ENCODE measurements at places on chromosomes 2 and 18.

DNA sequence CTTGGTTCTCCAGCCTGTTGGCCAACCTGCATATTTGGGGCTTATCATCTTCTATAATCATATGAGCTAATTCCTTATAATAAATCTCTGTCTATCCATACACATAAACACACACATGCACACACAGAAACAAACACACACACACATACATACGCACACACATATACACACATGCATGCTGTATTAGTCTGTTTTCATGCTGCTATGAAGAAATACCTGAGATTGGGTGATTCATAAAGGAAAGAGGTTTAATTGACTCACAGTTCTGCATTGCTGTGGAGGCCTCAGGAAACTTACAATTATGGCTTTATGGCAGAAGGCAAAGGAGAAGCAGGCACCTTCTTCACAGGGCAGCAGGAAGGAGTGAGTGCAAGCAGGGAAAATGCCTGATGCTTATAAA is 707.4 kb upstream of the CDH2 start:
- DNase-seq = no peak

DNA sequence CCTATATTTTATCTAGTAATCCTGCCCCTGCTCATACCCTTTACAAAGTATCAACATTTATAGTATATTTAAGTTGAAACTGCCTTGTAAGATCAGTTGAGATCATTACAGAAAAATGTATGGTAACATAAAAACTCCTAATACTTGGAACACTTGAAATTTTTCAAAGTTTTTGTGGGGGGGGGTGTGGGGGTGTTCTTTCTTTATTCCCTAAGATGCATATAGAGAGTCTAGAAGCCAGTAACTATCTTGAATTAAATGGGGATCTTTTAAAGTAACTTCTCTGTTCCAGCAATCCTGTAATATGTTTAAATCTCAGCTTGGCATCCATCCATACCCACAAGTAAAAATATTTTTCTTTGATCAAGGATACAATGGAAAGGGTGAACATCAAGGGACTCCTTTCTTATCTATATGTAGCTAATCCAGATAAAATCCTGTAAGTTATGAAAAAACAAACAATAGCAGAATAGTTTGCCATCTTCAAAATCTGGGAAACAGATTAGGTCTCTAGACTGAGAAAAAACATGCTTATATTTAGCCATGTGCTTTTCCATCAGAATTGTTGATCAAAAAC is 455.3 kb downstream of the MEIS1 start:
- no peak for DNase-seq

GRCh38 chr2:223032187-223033142 is 19.5 kb upstream of the KCNE4 start:
- no peak for DNase-seq

- DNase-seq = no peak
Observed at GRCh38 chr18:64134044-64134747, 14.7 kb downstream of the LINC00305 start.

GRCh38 chr18:23668731-23669130 is 6.0 kb upstream of the ANKRD29 start:
- no peak for DNase-seq

- DNase-seq = no peak
Observed at GRCh38 chr2:238912916-238913875, 65.3 kb downstream of the TWIST2 start.

DNA sequence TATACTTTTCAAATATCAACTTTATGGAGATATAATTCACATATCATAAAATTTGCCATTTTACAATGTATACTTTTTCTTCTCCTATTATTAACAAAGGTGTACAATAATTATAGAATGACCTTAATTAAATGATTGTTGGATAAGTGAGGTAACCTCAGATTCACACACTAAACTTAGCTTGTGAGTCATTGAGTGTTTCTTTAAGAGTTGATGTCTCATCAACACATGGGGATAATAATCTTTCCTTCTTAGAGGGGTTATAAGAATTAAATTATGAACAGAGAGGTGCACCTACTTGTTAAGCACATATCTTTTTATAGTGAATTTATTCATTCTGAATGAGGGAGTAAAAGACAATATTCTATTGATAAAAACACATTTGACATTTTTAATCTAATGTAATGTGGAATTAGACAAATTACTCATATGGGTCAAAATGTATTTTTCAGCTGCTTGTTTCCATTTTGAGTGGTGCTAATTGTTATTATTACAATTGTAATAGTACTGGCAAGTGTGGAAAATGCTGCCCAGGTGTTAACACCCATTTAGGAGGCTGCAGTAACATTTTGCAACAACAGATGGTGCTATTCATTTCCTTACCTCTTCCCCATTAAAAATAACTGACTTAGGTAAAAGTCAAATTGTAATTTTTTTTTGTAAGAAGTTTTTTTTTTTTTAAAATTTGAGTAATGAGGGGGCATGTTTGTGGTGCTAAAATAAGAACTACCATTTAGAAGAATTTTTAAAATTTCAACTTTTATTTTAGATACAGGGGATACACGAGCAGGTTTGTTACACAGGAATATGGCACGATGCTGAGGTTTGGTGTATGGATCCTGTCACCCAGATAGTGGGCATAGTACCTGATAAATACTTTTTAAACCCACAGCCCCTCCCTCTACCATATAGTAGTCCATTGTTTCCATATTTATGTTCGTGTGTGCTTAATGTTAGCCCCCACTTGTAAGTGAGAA is 32.1 kb upstream of the DYNAP start:
- DNase-seq = peak; percentile 24

DNA sequence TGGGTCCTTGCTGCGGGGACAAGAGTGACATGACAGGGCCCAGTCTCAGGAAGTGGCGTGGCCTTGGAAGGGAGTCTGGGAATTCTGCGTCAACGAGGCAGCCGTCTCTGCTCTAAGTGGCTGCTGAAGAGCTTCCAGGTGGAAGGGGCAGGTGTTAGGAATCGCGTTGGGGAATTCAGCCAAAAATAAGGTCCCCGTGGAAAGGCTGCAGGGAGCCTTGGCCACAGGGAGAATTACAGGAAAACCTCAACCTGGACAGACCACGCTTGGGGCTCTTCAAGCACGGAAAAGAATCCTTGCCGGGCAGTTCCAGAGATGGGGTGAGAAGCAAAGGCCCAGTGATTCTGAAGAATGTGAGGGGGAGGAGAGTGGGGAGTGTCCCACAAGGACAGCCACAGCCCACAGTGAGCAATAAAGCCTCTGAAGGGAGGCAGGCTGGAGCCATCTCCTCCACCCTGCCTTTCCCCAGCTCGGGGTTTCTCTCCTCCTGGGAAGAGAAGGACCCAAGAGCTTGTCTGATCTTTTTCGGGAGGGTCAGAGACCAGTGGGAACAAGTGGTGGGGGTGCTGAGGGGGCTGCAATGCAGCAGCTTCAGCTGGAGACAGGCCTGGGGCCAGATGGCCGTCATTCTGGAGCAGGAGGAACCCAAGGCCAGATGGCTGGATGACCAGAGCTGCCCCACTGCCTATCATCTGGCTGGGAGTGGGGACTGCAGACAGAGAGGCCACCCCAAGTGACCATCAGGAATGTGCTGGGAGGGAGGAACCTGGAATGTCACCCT is 106.4 kb upstream of the SMAD2 start:
- DNase-seq = no peak

DNA sequence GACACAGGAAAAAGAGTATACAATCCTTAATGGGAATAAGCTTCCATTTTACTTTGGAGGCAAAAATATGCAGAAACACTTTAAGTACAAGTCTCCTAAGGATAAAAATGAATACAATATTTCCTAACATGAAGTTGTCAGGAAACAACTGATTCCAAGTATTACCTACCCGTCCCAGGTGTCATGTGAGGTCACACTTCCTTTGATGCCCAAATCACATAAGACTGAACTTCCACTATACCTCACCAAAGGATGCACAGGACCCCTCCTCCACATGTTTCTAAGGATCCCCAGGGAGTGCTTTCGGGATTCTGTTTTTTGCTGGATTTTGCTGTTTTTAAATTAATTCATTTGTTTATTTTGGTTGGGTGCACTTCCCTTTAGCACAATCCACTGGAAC is 438.5 kb upstream of the TCF4 start:
- no peak for DNase-seq

DNA sequence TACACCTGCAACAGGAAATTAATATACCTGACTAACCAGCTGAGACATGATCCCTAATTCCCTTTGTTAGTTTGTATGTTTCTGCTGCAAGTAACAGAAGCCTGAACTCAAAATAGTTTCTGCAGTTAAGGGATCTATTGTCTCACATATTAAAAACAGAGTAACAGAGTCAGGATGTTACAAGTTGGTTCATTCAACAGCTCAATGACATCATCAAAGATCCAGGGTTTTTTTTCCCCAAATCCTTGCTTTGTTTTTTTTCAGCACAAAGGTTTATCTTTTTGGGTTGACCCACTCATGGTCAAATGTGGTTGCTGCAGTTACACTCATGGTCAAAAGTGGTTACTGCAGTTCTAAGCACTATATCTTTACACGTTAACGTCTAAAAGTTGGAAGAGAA is 35.0 kb upstream of the DNAH7 start:
- DNase-seq = no peak

DNA sequence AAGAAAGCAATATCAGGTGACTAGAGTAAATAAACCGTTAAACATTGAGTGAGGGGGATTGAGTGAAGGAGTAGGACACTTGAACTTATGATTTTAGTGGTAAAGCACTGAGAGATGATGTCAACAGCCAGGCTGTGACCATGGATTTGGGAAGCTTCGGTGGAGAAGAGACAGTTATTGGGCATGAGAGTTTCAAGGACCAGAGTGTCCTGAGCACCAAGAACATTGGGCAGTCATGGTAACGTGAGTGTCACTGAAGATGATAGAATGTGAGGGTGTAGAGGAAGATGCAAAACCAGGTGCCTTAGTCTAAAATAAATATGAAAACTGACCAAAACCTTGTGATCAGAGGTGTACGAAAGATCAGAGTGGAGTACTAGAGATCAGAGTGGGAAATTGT is 248.1 kb downstream of the ASXL3 start:
- DNase-seq = no peak

DNA sequence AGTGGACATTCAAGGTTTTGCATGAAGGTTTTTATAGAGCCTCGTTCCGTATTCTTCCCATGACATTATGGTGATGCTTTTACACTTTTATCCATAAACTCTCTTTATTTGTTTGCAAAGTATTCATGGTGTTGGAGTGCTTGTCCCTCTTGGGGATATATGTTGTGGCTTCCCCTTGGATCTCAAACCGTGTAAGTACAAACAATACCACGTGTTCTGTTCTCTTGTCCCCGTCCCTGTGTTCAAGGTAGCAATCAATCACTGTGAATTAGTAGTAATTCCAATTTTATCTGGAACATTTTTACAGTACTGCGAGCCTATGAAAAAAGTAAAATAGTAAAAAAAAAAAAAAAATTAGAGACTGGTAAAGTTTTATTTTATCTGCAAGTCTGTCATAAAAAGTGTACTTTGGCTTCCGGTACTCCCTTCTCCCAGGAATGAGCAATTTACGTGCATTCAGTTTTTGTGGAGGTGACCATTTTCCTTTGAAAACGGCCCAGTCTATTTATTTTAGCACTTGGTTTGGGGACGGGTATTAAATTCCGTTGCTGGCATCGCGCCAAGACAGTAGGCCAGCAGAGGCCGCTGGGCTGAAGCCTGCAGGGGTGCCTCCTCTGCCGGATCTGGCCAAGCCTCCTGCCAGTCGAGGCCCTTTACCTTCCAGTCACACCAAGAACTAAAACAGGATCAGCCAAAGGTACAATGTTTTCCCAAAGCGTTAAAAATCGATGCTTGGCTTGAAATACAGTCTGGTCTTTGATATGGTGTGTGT is 175.7 kb downstream of the SOCS6 start:
- peak; percentile 47 for DNase-seq

GRCh38 chr18:29912351-29912750 is 1130.2 kb downstream of the DSC3 start:
- DNase-seq = no peak

DNA sequence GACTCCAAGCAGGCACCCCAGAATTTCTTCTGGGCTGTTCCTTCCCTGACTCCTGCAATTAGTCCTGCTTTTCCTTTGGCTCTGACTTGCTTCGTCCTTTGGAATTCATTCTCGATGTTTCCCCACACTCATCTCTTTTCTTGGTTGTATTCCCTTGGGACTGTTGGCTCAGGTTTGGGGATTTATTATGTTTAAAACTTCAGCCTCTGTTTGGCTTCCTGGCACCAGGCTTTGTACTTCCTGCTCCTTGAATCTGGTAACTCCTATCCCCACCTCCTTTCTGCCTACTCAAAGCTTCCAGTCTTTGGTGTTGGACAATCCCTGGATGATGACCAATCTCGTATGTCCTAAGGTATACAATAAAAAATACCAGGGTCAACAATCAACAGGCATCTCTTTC is 1.8 kb upstream of the KCNE4 start:
- no peak for DNase-seq

DNA sequence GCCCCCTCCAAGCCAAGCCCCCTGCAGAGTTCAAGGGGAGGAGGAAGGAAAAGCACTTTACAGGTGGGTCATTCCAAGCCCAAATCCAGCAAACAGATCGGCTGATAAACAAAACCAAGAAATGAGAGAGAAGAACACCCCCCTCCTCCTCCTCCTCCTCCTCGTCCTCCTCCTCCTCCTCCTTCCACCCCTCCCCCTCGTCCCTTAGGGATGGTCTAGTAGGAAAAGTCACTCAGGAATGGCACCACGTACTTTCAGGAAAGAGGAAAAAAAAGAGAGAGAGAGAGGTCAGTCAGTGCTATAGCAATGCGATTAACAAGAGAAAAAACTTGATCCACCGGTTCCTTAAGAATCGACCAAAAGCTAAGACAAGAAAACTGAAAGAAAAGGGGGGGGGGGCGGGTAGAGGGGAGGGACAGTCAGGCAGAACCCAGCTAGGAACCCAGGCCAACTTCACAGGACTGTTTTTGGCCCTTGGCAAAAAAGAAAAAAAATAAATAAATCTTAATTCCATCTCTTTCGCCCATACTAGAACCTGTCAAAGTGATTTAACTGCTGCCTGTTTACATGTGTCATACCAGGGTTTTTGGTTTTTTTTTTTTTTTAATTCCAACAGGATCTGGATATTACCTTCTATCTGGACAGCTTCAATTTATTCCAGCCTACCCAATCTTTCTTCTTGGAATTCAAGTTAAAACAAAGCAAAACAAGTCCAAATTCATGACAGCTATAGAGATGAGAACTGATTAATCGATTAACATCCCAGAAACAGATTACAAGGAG is 906 bp downstream of the IKZF2 start:
- no peak for DNase-seq

GRCh38 chr2:121348128-121348740 is 63.2 kb upstream of the TFCP2L1 start:
- no peak for DNase-seq

DNA sequence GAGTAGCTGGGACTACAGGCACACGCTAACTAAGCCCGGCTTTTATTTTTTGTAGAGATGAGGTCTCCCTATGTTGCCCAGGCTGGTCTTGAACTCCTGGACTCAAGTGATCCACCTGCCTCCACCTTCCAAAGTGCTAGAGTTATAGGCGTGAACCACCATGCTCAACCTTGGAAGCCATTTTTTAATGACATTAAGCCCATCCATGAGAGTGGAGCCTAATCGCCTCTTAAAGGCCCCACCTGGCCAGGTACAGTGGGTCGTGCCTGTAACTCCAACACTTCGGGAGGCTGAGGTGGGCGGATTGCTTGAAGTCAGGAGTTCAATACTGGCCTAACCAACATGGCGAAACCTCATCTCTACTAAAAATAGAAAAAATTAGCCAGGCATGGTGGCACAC is 41.6 kb upstream of the TFCP2L1 start:
- no peak for DNase-seq

GRCh38 chr18:159037-159652 is 788 bp downstream of the USP14 start:
- DNase-seq = peak; percentile 27

GRCh38 chr2:206764673-206765241 is 371 bp downstream of the MDH1B start:
- DNase-seq = peak; percentile 22

GRCh38 chr2:172153156-172153555 is 50.5 kb upstream of the DLX2 start:
- DNase-seq = no peak

GRCh38 chr2:201246280-201246679 is 14.1 kb upstream of the CASP8 start:
- DNase-seq = peak; percentile 15

Measured in activated CD8-positive, alpha-beta T cell treated with anti-CD3 and anti-CD28 coated beads, Interleukin-2, amount 10 ng/mL, durations not matched to agents 7 days and 5 days (primary cell).